Stimulated activated CD4-positive, alpha-beta T cell treated with anti-CD3 and anti-CD28 coated beads, Interleukin-1b, Interleukin-23, amount 100 ng/mL, for 24 hours (primary cell): ENCODE measurements at places on chromosomes 3 and 15.

- no peak for DNase-seq
These were observed 56.1 kb upstream of the PLXNA1 start for GRCh38 chr3:126926684-126927400.

DNA sequence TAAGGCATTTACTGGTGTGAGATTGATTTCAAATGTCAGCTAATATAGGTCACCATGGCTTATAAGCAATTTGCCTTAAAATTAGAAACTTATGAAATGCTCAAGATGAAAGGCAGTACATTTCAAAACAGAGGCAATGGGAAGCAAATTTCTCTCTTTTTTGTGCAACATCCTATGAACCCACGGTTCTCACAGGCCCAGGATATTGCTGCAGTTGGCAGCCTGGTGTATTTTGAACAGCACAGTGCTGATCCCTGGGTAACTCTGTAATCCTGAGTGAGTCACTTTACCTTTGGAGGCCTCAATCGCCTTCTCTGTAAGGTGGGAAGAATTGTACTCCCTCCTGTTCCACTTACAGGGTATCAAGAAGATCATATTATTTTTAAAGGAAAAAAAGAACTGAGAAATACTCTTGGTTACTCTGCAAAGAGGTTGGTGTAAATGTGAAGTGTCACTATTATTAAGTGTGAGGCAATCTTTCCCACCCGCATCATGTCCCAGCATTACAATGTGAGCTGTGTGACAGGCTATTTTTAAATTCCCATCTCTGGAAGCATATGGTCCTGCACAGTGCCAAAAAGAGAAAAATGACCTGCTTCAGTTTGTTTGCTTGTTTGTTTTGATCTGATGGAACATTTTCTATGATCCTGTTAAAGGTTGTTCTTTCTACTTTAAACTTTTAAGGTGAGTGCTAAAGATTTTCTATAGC is 190.1 kb upstream of the LPP start:
- no peak for DNase-seq

GRCh38 chr3:100429187-100429716 is 27.9 kb downstream of the LNP1 start:
- DNase-seq = no peak

DNA sequence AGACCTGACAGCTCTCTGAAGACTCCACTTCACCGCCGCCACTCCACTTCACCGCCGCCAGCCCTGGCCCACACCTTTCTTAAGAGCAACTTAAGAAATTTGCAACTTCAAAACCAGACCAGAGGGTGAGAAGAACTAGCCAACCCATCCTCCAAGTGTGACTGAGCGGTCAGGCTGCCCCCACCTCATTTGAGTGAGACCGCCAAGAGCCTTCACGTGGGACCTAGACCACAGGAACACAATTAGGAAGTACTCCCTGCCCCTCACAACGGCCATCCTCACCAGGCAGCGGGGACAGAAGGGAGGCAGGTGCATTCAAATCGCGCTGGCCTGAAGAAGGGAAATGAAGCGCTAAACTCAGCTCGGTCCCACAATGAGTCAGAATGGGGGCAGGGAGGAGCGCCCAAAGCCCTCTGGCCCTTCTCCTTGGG is 156.8 kb upstream of the BCL6 start:
- no peak for DNase-seq
